Activated CD8-positive, alpha-beta memory T cell treated with anti-CD3 and anti-CD28 coated beads for 4 hours (primary cell): ENCODE measurements at places on chromosomes 7 and 10.

DNA sequence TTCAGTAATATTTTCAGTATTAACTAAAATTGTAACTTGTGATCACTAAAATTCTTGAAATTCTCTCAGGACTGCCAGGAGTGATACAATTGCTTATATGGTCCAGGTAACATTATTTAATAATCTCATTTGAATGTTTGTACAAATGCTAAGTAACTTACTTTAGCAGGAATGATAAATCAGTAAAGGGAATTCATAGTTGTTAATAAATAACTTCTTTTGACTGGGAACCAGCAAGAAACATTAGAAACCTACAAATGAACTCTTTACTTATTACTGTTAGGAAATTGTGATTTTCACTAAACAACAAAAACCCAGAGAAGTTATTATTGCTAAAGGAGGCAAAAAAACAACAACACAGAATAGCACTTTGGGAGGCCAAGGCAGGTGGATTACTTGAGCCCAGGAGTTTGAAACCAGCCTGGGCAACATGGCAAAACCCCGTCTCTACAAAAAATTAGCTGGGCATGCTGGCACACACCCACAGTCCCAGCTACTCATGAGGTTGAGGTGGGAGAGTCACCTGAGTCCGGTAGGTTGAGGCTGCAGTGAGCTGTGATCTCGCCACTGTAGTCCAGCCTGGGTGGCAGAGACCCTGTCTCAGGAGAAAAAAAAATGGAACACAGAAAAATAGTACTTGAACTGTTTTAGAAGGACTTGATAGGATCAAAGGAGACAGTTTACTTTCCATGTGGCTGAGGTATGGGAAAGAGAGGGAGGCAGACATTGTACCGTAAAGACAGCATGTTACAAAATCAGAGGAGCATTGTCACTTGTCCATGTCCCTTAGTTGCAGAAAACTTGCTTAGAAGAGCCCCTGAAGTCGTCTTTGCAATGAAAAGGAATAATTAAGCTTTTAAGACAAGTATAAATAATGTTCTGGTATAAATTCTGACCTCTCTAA, 53.1 kb downstream of the SHOC2 start:
- no peak for DNase-seq

DNA sequence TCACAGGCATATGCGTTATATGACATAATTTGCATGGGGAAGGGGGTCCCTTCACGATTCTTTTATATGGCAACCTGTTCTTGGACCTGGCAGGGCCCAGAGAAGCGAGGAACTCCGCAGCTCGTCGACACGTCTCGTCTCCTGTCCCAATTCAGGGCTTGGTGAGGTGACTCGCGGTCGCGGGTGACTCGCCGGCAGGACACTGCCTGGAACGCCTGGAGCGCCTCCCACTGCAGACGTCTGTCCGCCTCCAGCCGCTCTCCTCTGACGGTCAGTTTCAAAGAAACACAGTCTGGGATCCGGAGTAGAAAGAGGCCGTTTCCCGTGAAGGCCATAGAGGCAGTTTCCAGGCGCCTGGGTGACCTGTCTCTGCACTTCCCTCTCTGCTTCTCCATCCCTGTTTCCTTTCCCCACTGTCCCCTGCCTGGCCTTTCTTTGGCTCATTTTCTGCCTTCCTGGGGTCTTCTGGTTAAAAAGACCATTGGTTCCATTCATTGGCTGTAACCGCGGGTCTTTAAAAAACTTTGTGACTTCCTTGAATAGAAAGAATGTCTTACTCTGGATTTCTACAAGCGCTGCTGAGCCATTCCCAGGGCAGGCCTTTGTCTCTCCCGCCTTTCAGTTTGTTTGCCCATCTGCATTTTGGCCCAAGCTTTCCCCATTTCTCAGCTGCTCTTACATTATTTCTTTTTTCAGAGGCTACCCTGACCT, 1.2 kb downstream of the UPP1 start:
- no peak for DNase-seq

- no peak for DNase-seq
Observed at GRCh38 chr7:152403726-152404125, 32.1 kb downstream of the KMT2C start.

- no peak for DNase-seq
Observed at GRCh38 chr10:20891338-20891714, 5.8 kb downstream of the NEBL start.
